ENCODE measurements at places on chromosomes 11 and 22.

DNA sequence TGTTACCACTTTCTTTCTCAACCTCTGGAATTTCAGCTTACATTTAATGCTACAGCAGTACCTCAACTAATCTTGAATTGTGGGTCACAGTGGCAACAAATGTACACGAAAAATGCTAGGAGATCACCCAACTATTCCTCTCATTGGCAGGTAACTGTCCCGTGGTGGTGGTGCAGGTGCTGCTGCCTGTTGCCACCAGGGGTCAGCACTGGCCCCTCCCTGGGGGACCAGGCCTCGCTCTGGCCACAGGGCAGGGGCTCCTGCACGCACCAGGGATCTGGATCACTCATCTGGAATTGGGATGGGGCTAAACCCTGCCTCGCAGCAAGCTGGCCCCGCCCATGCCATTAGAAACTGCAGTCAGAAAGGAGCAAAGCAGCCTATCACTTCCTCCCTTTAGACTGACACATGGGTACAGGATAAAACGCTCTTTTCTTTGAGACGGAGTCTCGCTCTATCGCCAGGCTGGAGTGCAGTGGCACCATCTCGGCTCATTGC lies 6.9 kb upstream of the POLDIP3 start:
- peak; percentile 55 for DNase-seq

DNA sequence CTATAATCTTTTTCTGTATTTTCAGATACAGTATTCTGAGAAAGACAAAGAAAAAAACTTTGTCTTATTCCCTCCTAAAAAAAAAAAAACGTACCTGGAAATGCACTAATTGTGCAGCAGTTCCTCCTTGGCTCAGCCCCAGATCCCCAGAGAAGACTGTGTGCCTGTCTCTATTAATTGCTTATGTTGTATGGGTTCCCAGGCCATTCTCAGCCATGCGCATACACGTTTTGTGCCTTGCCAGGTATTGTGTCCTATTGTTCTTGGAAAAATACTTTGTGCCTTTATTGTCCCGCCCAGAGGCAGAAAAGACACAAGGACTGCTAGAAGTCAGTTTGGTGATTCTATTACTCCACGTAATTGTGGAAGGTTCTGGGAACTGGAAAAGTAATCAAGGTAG lies 91.2 kb downstream of the PIWIL4 start:
- DNase-seq = no peak

- no peak for DNase-seq
These were observed 370.4 kb downstream of the DDX10 start for GRCh38 chr11:109035284-109035683.

DNA sequence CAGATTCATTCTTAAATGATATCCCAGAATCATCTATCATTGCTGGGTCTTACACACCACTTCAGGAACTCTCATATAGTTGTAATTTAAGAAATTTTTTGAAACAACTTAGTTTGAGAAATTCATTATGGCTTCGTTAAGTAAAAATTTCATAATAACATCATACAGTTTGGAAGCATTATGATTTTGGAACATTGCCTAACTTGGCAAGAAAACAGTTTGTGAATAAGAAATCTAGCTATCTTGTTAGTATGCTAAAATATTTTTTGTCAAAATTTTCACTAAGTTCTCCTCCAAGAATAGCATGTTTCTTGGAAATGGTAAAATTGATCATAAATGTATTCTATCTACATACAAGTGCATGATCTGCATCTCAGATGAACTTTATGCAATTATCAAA lies 217.7 kb downstream of the CNTN5 start:
- DNase-seq = no peak

GRCh38 chr22:20002128-20002527 lies 14.5 kb downstream of the ARVCF start:
- DNase-seq = no peak

DNA sequence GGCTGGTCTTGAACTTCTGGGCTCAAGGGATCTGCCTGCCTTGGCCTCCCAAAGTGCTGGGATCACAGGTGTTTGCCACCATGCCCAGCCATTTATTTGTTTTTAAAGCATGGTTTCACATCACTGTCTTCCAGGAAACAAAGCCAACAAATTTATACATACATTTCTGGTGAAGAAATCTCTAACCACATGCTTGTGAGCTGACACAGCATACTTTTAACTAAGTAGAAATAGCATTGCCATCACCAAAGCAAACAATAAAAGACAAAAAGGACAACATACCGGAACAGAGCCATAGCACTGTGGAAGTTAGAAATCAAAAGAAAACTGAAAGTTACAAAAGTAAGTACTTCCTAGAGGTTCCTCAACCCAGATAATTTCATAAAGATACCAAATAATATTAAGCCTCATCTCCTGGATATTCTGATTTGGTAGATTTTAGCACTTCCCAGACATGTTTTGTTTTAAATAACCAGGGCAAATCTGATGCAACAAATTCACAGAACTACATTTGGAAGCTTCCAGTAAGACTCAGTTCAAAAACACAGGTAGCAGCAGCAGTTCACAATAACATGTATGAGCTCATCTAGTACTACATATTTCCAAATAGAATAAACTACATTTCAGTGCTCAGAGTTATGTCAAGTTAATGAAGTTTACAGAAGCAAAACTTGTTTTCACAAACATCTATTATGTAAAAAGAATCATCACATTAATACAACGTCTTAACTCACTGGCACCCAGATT lies 70.6 kb downstream of the RRAS2 start:
- no peak for DNase-seq

DNA sequence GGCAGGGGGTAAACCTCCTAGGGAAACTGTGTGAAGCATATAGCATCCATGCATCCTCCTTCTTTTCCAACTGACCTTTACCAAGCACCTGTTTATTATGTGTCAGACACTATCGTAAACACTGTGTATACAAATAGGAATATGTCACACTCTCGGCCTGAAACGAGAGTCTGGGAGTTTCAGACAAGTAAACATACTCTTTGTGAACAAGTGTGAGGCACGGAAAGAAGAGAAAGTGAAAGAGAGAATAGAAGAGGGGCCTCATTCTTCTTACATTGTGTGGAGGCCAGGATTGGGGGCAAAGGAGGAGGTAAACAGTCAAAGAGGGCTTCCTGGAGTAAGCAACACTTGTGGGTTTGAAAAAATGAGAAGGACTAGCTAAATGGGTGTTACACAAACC lies 16.4 kb downstream of the CSNK2A3 start:
- no peak for DNase-seq

DNA sequence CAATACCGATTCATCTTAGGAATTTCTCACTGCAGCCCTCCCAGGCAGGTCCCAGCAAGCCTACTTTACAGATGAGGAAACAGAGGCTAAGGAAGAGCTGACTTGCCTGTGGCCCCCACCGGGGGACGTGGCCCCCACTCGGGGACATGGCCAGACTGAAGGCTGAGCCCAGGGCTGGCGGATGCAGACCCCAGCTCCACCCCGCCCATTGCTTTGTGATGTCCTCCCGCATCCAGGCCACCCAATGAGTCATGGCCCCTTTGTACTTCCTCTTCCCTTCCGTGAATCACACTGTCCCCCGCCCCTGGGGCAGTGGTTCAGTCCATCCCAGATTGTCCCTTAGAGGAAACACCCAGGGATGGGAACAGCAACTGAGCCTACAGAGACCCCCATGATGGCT lies 116.0 kb upstream of the ANO1 start:
- no peak for DNase-seq

DNA sequence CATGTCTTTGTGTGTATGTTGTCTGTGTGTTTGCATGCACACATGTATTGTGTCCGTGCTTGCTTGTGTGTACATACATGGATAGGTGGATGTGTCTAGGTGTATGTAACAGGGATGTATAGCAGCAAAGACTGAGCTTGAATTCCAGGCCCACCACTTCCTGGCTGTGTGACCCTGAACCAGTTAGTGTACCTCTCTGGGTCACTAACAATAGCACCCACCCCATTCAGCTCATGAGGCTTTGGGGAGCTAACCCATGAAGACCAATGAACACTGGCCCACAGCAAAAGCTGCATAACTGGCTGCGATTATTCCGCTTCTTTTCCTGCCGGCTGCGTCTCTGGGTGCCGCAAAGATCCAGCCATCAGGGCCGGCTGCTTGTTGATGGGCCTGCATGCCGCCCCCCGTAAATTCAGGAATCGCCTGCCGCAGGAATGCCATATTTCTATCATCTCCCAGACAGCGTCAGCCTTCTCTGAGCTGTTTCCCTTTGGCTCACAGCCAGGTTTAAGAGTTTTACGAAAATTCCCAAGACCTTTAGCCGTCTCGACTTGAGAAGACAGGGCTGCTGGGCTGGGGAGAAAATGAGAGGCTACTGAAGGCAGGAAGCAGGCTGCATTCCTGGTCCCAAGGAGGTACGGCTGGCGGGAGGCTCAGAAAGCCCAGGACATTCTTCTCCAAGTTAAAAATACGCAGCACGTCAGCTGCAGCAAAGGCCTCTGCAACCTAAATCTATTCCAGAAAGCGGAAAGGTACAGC lies 224.6 kb downstream of the MN1 start:
- DNase-seq = no peak

DNA sequence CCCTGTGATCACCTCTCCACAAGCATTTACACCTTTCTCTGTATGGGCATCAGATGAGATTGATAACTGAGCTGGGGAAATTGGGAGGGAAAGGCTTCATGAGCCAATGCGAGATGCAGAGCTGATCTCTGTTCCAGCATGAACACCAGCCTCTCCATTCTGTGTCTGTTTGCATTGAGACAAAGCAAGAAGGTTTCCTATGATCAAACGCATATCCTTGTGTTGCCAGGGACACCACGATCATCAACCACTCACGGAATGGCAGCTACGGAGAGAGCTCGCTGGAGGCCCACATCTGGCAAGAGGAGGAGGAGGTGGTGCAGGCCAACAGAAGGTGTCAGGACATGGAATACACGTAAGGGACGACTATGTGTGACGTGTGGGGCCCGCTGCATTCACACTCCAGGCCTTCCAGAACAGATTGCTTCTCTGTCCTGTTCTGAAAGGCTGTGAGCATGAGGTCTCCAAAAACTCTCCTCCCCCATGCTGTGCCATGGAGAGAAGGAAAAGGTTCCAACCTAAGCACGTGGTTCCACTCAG lies 96.4 kb downstream of the AMOTL1 start:
- DNase-seq = no peak

- no peak for DNase-seq
These were observed 26.0 kb upstream of the POLD3 start for GRCh38 chr11:74566146-74566960.

DNA sequence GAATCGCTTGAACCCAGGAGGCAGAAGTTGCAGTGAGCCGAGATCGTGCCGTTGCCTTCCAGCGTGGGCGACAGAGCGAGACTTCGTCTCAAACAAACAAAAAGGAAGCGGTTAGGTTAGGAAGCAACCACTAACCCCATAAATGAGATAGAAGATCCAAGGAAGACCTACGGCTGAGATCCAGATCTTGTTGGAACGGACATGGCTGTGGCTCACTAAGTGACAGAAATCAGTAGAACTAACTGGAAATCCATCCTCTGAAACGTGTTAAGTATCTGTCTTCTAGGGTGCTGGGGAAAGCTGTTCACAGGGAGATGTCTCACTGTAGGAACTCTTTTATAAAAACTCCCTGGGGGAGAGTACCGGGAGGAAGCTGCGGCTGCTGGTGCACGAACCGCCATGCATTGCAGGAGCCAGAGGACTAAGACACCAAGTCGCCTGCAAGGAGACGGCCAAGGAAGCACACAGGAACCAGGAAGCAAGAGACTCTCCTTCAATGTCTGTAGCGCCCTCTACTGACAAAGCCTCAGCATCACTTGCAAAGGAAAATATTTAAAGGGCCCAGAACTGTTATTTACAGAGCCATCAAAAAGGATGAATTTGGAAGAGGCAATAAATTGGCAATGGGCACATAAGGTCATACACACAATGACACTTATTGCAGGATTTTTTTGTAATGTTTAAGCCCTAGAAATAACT lies 16.9 kb upstream of the SPTY2D1 start:
- no peak for DNase-seq

DNA sequence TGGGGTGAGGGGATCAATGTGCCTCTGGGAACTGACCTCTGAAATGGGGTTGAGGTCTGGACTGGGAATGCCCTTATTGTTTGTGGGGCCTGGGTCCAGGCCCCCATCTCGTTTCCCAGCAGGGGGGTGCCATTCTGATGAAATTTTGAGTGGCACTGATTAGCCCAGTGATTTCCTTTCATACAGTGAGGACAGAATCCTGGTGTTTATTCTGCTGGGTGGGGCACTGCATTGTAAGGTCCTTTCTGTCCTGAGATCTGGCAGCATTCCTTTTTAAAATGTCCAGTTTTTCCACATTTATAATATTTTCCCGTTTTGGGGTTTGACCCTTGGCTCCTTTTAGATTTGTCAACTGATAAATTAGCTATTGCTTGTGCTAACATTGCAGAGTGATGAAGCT lies 27.1 kb downstream of the OR10A6 start:
- no peak for DNase-seq

DNA sequence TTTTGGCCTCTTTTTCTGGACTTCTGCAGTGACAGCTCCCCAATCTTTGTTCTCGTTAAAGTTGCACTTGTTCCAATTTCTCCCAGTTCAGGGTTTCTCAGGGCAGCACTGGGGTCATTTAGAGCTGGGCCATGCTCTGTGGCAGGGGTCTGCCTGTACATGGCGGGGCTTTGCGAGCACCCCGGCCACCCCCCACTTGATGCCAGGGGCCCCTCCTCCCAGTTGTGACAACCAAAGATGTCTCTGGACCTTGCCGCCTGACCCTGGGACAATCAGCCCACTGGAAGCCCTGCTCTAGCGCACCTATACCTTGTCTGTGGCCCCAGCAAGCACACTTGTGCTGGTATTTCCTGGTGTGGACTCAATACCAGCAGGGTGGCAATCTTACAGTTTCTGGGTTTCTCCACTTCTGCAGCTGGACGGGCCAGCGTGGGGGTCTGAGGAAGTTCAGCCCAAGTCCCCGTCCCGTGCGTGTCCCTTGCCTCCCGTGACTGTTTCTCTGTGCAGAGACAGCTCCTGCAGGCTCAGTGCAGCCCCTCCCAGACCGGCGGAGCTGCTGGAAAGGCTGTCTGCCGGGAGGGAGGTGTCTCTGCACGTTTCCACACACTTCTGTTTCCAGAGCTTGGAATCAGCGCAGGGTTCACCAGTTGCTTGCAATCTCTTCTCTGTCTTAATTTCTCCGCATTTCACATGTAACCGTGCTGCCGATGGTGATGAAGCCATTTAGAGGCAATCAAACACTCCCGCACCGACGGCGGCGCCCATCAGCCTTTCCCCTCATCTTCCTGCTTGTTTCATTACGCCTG lies 1328.9 kb downstream of the BRD1 start:
- peak; percentile 4 for DNase-seq
